Activated CD8-positive, alpha-beta memory T cell treated with anti-CD3 and anti-CD28 coated beads, Interleukin-2, amount 10 ng/mL, durations not matched to agents 7 days and 5 days (primary cell): ENCODE measurements at places on chromosomes 6 and 20. TPM values are rescaled to one million over a fixed set of nuclear protein-coding genes. Genes with fewer than 3 reads are reported as not detected.

The OLIG3 gene
- total RNA-seq: 0.94 TPM

The DEFB132 gene
- not detected for total RNA-seq

The OGFR gene
- total RNA-seq: 91.0 TPM

The DZANK1 gene
- 1.7 TPM for total RNA-seq

The PPP2R5D gene
- 58.4 TPM for total RNA-seq

The NKX2-4 gene
- not detected for total RNA-seq

The CFAP61 gene
- not detected for total RNA-seq

The TDRD6 gene
- not detected for total RNA-seq
